ENCODE measurements at places on chromosomes 1 and 21.

DNA sequence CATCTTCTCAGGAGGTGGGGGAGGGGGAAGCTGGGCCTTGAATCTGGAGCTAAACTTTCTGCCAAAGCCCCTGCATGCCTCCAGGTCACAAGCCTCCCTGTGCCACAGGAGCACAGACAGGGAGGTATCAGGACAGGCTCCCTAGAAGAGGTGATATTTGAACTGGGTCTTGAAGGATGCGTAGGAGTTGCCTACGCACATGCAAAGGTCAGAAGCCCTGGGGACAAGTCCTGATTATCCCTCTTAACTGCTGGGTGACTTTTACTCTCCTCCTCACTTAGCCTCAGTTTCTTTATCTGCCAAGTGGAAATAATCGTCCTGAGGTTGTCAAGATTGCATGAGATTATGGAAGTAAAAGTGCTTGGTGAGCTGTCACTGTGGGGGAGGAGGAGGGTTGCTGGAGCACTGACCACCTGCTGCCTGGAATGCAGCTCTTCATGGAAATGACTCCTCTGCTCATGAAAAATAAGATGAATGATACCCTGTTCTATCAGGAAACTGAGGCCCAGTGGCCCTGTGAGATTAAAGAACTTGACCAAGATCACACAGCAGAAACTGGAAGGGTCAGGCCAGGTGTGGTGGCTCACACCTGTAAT, 50.6 kb upstream of the LAPTM5 start:
- DNase-seq = no peak

- DNase-seq = no peak
Observed at GRCh38 chr1:52670604-52671003, 27.5 kb downstream of the COA7 start.

GRCh38 chr1:224744521-224744920, 128.4 kb downstream of the CNIH3 start:
- DNase-seq = no peak

- no peak for DNase-seq
Observed at GRCh38 chr1:39050001-39050400, 23.9 kb downstream of the NDUFS5 start.

- DNase-seq = no peak
Observed at GRCh38 chr1:48405400-48405799, 66.6 kb downstream of the SPATA6 start.

DNA sequence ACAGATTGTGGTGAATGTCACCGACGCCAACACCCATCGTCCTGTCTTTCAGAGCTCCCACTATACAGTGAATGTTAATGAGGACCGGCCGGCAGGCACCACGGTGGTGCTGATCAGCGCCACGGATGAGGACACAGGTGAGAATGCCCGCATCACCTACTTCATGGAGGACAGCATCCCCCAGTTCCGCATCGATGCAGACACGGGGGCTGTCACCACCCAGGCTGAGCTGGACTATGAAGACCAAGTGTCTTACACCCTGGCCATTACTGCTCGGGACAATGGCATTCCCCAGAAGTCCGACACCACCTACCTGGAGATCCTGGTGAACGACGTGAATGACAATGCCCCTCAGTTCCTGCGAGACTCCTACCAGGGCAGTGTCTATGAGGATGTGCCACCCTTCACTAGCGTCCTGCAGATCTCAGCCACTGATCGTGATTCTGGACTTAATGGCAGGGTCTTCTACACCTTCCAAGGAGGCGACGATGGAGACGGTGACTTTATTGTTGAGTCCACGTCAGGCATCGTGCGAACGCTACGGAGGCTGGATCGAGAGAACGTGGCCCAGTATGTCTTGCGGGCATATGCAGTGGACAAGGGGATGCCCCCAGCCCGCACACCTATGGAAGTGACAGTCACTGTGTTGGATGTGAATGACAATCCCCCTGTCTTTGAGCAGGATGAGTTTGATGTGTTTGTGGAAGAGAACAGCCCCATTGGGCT, 3.0 kb downstream of the CELSR2 start:
- no peak for DNase-seq

DNA sequence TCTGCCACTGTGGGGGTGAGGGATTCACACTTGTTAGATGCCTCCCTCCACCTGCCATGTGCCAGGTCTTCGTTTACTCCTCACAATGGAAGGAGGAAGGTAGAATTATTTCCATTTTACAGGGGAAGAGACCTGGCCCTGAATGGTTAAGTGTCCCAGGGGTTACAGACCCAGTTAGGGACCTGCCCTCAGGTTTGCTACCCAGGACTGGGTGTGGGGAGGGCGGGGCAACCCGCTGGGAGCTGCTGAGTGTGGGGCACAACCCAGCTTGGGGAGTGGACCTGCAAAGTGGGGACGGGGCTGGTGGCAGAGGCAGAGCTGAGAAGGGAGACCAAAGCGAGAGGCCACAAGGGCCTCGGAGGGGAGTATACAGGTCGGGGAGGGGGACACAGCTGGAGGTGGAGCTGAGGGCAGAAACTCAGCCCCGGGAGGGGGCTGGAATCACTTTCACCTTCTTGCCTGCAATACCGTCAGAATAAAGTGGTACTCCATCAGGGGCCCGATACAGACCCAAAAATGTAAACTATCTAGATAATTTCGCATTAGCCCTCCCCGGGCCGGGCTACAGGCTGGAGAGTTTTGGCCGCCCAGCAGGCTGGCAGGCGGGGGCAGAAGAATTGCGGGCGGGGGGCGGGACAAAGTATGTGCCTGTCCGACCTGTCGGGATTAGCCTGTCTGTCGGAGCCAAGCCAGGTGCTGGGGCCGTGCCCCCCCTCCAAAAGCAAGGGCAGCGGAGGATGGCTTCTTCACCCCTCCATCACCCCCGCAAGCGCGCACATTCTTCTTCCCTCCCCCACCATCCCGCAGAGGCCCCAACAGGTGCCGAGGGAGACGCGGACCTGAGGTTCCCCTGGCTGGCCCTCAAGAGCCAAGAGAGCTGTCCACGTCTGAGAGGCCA, 1.4 kb downstream of the RSPO1 start:
- DNase-seq = no peak

- no peak for DNase-seq
Observed at GRCh38 chr21:31346256-31346821, 2.3 kb upstream of the TIAM1 start.

DNA sequence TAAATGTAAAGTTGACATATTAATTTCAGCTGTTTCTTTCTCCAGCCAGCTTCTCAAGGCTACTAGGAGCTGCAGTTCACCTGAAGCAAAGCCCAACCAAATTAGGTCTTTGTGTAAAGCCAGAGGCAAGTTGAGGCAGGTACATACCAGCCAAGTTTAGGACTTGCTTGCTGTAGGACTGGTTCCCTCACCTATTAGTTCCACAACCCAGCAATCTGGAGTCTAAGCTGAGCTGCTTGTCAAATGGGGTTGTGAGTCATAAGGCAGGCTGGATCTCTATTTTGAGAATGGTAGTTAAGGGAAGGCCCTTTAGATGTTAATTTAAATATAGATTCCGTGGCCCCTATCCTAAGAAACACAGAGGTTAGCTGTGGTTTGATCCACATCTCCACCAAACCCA, 7.6 kb upstream of the FLG2 start:
- no peak for DNase-seq

DNA sequence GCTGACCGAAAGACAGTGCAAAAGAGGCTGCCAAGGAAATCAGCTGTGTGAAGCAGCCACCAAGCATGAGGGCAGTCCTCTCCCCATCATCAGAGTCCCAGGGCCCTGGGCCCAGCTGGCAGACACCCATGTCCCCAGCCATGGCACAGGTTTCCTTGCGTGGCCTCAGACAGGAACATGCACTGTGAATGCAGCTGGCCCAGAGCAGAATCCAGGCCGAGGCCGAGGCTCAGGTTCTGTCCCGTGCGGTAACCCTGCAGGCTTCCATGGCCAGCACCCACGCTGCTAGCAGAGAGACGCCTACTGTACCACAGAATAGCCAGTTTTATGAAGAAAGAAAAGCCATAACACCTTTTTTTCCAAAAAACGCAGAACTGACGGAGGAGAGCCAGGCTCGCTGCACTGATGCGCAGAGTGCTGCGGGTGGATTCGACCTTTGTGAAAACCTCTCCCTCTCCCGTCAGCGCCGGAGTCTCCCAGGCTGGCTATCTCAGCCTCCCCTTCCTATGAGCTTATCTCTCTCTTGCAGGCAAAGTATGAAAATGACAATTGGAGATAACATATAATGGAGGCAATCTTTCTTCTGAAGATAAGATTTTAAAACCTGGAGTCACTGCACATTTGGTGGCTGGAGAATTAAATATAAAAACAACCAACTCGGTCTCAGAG, 106.6 kb downstream of the NPHP4 start:
- no peak for DNase-seq

DNA sequence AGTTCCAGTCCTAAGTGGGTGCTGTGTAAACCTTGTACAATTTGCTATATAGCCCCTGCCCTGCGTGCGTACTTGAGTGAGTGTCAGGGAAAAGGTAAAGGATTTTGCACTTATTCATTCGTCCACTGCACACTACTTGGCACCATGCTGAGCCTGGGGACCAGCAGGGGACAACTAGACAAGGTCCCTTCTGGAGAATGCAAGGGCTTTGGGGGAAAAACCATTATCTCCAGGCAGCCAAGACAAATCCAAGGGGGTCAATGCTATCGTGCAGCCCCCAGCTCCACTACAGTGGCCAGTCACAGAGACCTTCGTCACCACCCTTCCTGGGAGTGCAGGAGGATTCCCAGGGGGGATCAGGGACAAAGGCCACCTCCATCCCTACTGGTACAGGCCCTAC, 39.7 kb downstream of the MATN1 start:
- DNase-seq = no peak

GRCh38 chr1:7388488-7389185, 382.5 kb upstream of the VAMP3 start:
- DNase-seq = peak; percentile 45

DNA sequence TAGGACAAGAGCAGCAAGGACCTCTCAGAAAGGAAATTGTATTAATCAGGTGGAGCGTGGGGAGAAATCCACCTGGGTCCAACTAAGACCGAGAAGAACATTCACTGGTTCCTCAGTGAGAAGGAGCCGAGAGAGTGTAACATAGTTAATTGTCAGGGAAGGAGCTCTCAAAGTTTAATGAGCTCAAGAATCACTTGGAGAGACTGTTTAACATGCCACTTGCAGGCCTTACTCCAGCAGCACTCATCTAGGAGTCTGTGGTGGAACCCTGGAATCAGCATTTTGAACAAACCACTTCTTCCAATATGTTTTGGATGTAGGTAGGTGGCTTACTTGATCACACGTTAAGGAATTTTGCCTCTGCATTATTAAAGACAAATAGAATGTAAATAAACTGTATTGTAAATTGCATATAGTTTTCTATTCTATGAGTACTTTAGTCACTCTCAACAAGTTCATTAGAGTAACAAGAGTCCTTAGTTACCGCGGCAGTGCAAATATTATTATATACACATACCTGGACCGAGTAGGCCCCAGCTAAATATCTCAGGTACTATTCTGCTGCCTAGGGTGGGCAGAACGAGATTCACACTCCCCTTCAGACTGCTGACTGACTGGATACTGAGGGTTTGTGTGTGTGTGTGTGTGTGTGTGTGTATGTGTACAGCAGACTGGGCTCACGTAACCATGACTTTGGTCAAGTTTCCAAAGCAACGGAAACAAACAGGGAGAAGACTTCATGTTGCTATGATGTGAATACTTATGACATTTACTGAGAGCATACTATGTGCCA, 203.2 kb upstream of the USP24 start:
- DNase-seq = peak; percentile 58

DNA sequence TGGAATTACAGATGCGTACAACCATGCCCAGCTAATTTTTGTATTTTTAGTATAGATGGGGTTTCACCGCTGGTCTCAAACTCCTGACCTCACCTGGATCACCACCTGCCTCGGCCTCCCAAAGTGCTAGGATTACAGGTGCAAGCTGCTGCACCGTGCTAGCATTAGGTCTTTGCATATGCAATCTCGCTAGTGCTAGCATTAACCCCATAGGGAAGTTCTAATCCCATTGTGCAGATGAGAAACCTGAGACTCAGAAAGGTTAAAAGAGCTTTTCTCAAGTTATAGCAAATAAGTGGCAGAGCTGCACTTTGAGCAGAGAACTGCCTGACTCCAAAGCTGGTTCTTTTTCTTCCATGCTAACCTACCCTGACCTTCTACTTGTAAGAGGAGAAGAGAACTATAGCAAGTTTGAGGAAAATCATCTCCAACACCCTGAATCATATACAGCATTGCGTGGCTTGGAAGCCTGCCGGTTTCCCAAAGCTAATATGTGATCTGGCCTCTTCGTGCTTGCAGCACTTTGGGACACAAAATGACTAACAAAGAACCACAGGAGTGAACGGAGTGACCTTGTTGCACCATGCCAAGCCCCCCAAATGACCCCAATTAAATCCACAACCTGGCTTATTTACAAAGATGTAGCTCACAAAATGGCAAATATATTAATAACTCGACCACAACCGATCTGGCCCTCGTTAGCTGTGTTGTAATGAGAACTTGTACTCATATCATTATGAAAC, 185.1 kb downstream of the TM2D1 start:
- no peak for DNase-seq

DNA sequence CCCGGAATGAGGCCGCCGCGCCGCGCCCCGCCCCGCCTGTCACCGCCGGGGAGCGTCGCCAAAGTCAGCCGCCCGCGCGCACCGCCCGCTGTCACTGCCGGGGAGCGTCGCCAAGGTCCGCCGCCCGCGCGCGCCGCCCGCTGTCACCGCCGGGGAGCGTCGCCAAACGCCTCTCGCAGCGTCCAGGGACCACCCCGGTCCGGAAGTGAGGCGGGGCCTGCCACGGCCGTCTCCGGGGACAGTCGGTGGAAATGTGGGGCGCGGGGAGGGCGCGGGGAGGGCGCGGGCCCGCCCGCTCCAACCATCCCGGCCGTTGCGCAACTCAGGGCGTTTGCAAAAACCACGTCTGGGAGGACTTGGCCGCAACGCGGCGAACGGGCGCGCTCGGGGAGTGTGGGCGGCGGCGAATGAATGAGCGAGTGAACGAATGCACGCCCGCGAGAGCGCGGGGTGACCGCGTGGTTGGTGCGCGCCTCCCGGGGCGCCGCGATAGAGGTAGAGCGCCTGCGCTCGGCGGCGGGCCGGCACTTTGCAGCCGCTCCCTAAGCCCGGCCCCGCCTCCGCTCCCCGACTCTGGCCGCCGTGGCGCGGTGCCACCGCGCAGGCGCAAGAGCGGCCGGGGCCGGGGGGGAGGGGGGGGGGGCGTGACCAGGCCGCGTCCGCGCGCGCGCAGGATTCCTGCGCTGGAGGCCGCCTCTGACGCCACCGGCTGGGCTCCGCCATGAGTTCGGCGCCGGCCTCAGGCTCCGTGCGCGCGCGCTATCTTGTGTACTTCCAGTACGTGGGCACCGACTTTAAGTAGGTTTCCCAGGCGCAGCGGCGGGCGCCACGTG, at the start of the genes ACAP3 and PUSL1:
Gene ACAP3, minus strand, starts transcription at position 8 of the 833 bp plus-strand sequence. CDS start 115 bp downstream, outside the sequence.
Gene PUSL1, plus strand, starts transcription at position 675 of the 833 bp plus-strand sequence. Its CDS starts 47 bp downstream, at position 722.
- DNase-seq = peak; percentile 92

GRCh38 chr1:93692983-93693591, 11.4 kb upstream of the BCAR3 start:
- DNase-seq = no peak

DNA sequence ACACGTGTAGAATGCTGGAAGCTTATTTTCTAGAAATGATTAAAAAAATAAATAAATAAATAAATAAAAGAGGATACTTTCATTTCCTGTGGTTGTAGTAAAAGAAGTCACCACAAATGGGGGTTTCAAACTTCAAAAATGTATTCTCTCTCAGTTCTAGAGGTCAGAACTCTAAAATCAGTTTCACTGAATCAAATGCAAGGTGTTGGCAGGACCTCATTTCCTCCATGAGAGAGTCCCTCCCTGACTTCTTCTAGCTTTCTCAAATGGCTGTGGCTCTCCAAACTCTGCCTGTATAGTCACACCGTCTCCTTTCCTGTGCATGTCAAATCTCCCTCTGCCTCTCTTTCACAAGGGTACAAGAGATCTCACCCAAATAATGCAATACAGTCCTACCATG, 312.6 kb upstream of the CXADR start:
- DNase-seq = no peak

- no peak for DNase-seq
Observed at GRCh38 chr1:103145449-103145848, 37.1 kb upstream of the COL11A1 start.

Data from NCI-H2029 (cell line).